ENCODE measurements at places on chromosomes 6 and 20.

DNA sequence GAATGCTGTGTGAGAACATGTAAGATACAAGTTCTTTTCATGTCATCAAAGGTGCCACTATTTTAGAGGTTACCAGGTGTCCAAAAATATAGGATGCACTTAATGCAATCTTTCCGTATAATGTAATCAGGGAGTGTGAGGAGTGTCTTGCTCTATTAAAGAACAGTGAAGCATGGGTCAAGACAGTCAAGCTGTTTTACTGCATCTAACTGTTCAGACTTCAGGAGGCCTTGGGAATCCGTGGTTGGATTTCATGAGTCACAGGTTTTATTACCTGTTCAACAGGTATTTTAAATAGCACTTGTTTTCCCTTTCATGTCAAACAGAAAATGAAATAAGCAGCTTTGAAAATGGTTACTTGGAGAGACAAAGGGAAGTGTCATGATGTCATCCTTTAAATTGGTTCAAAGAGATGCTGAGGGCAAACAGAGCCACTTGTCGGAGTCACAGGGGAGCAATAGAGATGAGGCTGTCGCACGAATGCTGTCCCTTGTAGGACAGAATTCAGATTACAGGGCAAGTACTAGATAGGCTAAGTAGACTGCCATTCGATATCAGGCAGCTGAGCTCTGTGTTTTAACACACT lies 621.5 kb downstream of the QKI start:
- no peak for DNase-seq

DNA sequence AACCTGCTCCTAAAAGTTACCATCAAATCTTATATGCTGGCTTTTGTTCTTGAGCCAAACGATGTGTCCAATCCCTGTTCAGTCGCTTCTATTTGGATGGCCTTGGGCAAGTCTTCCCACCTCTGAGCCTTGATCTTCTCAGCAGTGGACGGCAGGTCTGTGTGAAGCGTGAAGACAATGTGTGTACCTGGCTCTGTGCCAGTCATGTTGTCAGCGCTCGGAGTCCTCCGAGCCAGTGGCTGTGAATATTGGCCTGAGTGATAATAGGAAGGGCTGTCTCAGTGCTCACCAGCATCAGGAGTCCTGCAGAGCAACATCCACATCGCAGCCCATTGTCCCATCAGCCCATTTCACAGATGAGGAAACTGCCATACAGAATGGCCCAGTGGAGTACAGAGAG lies 219.0 kb downstream of the CDC5L start:
- DNase-seq: no peak

DNA sequence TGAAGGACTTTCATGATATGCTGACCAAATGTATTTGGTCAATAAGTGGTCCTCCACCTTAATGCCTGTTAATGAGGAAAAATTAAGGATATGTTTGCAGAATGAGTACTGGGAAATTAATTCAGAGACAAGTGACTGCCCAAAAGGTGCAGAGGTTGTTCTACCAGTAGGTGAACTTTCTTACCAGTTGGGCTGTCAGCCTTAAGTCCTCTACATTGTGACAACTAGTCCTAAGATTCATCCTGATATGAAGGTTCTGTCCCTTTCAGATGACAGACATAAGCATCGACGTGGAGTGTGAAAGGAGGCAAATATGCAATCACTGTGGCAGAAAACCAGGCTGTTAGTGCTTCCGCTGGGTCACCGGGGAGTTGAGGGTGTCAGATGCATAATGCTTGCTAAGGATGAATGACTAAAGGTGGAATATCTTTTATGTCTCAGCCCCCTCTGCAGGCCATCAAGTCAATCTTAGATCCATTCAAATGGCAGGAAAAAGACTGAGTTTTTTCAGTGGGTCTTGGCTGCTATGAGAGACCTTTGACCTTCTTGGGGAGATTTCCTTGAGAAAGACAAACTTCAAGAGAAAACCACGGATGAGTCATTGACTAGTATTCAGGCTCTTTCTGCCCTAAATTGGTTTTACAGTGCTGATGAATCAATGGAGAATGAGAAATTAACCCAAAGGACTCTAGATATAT lies 226.0 kb downstream of the TPBG start:
- no peak for DNase-seq

DNA sequence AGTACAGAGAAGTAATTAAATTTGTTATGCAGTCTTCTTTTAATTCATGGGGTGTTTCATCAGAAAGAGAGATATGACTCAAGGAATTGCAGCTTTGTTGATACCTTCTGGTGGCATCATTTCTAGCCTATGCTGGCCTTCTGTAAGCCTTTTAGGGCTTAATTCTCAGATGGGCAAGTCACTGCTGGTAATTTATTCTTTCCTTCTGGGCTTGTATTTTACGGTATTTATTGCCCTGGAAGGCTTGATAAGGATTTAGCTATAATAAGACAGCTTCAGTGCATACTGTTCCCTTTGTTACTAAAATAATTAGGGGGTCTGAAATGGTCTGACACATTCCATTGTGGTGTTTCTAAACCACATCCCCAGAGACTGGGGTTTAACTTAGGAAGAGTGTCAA lies 57.9 kb upstream of the EMILIN3 start:
- no peak for DNase-seq

GRCh38 chr6:158684311-158684710 lies 34.5 kb downstream of the SYTL3 start:
- no peak for DNase-seq

DNA sequence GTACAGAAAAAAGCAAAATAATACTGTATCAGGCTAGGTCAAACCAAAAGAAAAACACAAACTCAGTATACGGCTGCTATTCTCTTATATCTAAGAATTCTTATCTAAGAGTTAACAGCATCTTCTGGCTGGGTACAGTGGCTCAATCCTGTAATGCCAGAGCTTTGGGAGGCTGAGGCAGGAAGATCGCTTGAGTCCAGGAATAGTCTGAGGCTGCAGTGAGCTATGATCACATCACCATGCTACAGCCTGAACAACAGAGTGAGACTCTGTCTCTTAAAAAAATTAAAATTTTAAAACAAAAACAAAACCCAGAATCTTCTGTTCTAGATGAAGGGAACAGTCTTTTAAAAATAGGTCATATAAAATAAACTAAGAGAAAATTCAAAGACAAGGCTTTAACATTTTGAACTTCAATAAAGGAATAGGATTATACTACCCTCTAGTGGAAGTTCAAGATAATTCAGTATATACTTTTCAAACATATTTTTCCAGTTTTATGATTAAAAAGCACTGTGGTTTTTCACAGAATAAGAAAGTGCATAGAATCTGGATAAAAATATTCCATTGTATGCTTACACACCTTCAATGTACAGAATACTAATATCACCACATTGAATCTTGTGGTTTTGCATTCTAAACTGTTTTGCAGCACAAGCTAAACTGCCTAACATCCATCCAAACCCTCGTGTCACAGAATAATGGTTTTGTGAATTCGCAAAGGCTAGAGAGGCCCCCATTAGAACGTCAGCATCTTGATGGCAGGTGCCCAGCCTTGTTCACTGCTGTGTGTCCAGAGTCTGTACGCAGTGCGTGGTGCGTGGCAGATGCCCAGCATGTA lies 39.3 kb downstream of the DTNBP1 start:
- no peak for DNase-seq

GRCh38 chr6:41372832-41373626 lies 37.6 kb downstream of the NCR2 start:
- no peak for DNase-seq

- DNase-seq: no peak
Observed at GRCh38 chr6:170178561-170179477, 112.1 kb downstream of the DLL1 start.

DNA sequence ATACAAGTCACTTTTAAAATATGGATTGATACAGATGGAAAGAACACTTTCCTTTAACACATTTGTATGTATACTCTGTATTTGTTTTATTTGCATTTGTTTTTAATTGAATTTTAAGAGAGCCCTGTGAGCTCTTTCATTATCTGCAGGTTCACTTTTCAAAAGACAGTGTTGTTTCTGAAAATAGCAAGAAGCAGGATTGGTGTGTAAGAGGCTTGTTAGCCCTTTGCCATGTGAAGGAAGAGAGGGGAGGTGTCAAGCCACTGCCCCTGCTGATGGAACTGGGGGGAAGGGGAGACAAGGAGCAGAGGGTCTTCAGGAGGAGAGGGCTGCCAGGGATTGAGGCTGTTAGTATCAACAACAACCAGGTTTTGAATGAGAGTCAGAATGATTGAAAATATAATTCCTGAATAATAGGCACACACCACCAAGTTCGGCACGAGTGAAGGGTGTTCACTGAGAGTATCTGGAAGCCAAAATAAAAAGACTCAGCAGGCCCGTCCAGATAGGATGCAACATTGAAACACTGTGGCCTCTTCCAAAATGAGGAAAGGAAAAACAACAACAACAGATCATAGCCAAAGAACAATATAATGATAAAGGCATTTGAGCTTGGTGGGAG lies 12.6 kb upstream of the PBOV1 start:
- no peak for DNase-seq

DNA sequence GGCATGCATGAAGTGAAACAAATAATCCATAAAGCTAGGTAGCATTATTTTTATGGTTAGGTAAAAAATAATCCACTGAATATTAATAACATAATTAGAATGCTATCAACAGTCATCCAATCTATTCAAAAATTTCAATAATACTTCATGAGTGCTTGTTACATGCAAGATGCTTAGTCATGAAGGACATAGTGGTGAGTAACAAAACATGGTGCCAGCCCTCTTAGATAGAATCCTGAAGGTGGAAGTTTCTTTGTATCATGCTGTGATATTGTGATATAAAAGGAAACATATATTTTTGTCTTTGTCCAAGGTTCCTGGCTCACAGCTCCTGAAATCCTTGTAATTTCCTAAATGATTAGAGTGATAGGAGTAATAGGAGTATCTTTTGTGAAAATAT lies 14.9 kb downstream of the RCAN2 start:
- no peak for DNase-seq

GRCh38 chr6:12572896-12573827 lies 143.4 kb upstream of the PHACTR1 start:
- no peak for DNase-seq

- no peak for DNase-seq
Observed at GRCh38 chr20:44571362-44571988, 10.9 kb upstream of the PKIG start.

DNA sequence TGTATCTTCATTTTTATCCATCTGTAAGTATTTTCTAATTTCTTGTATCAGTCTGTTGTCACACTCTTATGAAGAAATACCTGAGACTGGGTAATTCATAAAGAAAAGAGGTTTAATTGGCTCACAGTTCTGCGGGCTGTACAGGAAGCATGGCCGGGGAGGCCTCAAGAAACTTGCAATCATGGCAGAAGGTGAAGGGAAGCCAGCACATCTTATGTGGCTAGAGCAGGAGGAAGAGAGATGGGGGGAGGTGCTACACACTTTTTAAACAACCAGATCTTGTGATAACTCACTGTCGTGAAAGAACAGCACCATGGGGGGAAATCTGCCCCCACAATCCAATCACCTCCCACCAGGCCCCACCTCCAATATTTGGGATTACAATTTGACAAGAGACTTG lies 10.9 kb upstream of the BCKDHB start:
- no peak for DNase-seq

DNA sequence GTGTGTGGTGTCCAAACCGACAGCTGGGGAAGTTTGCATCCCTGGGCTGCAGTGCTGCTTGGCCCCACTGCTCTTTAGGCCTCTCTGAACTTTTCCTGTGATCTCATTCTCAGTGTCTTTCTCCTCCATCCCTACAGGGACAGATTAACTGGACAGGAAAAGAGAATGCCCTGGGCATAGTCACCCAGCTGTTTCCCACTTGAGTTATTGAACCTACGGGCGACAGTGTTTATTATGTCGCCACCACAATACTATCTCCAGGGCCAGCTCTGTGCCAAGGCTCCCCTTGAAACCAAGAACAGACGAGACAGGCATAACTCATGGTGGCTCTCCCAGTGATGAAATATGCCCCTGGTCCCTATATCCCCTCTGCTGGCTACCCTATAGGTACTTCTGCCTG lies 147.8 kb upstream of the EPHA7 start:
- no peak for DNase-seq

DNA sequence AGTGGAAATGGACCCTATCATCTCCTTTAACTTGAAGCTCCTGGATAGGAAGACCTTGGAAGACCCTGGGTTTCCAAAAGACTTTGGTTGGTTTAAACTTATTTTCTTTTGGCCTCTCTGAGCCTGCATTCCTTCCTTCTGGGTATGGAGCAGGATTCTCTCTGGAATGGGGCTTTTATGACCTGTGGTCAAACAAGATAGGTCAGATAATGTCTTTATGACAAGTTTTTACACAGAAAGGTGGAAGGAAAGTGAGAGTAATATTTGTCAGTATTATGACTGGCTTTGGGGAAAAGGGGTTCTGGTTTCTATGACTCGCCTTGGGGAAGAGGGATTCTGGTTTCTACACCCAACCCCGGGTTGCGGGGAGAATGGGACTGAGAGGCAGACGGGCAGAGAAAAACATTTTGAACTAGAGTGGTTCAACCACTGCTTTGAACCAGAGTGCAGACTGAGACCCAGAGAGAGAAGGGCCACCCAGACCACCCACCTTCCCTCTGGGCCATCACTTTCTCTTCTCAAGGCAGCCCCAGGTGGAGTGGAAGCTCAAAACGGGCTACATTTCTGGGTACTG lies 37.6 kb upstream of the KCNK5 start:
- no peak for DNase-seq

DNA sequence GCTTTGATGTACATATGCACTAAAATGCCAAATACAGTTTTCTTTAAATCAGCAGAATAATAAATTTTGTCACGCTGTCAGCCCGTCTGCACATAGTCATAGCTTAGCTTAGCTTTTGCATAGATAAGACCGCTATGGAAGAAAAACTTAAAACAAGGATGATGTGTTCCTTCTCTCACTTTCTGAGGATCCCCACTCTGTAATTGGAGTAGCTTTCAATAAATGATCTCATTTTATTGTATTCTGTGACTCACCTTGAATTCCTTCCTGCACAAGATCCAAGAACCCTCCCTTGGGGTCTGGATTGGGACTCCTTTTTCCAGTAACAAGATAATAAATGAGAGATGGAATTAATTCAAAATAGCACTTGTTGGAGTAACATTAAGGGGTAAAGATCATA lies 186.2 kb downstream of the CDH26 start:
- DNase-seq: no peak

- no peak for DNase-seq
Observed at GRCh38 chr20:44728801-44729443, 13.8 kb downstream of the CCN5 start.

GRCh38 chr20:14488212-14488611 lies 150.8 kb upstream of the FLRT3 start:
- no peak for DNase-seq

GRCh38 chr6:158389193-158389919 lies 77.1 kb downstream of the TULP4 start:
- no peak for DNase-seq

- DNase-seq: no peak
Observed at GRCh38 chr20:49785852-49786175, 26.8 kb upstream of the SLC9A8 start.

DNA sequence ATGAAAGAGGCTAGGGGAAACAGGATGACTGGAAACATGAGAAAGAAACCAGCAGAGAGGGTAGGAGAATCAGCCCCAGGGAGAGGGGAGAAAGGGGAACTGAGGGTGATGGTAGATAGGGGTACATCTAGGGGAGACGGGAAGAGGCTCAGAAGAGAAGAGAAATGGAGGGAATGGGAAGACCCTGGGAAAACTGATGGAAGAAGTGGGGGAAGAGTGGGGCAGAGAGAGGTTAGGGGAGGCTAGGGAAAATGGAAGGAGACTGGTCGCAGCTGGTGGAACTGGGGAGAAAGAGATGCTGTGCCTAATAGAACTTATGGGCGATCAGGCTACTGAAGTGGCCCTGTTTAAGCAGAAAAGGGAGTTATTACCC lies 548 bp downstream of the PROCR start:
- no peak for DNase-seq

GRCh38 chr20:5197847-5198650 lies 71.2 kb downstream of the CDS2 start:
- no peak for DNase-seq

- no peak for DNase-seq
Observed at GRCh38 chr20:20747298-20747697, 34.9 kb upstream of the RALGAPA2 start.

All from esophagus squamous epithelium (tissue), 5 donors.